ENCODE measurements at places on chromosomes 2 and 18.

GRCh38 chr18:11981543-11982366, 448 bp downstream of the IMPA2 start:
- DNase-seq, result peak; percentile 88

GRCh38 chr2:14288016-14288415, 344.5 kb upstream of the LRATD1 start:
- DNase-seq, result no peak

GRCh38 chr2:61465045-61465444, 5.8 kb downstream of the USP34 start:
- DNase-seq, result peak; percentile 1

GRCh38 chr18:43108882-43109281, 6.6 kb downstream of the RIT2 start:
- DNase-seq, result no peak

DNA sequence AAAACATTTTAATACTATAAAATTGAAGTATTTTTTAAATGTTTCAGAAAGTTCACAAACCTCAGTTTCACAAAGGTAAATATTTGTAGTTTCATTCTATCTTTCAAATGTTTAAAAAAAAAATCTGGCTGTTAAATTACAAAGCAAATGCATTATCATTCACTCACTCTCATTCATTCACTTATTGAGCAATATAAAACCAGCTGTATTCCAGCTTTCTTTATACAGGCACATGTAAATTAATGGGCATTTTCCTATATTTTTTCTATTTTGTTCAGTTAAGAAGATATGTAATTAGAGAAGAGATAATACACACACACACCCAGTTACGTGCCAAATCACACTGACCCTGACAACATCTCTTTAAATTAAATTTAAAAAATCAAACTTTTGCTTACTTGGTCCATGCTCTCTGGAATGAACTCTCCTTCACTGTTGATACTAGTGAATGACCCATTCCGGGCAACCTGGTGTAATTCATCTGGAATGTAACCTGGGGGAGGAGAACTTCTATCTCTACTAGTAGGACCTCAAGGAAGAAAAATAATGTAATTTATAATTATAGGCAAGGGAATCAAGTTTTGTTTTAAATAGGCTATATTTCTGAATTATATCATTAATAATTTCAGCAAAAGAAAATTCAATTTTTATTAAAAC, 32.5 kb upstream of the ERCC3 start:
- DNase-seq, result no peak

GRCh38 chr2:127913808-127914457, 28.2 kb upstream of the AMMECR1L start:
- no peak for DNase-seq

GRCh38 chr2:181203916-181204315, 223.5 kb downstream of the UBE2E3 start:
- DNase-seq, result no peak

GRCh38 chr2:85505551-85506238, 33.3 kb upstream of the MAT2A start:
- DNase-seq, result no peak

GRCh38 chr18:51194604-51195003, 2.9 kb downstream of the MEX3C start:
- DNase-seq, result no peak

- DNase-seq, result no peak
Observed at GRCh38 chr2:225920621-225921220, 521.2 kb downstream of the NYAP2 start.

GRCh38 chr2:36088716-36089328, 266.8 kb upstream of the CRIM1 start:
- DNase-seq, result peak; percentile 68

- DNase-seq, result peak; percentile 93
Observed at GRCh38 chr2:119544075-119544938, at the start of gene CFAP221. Gene CFAP221 (plus strand): TSS chr2:119544449. CDS start chr2:119546132, 1,683 bp downstream.

GRCh38 chr2:79005216-79005615, 20.3 kb upstream of the REG3G start:
- DNase-seq, result no peak

DNA sequence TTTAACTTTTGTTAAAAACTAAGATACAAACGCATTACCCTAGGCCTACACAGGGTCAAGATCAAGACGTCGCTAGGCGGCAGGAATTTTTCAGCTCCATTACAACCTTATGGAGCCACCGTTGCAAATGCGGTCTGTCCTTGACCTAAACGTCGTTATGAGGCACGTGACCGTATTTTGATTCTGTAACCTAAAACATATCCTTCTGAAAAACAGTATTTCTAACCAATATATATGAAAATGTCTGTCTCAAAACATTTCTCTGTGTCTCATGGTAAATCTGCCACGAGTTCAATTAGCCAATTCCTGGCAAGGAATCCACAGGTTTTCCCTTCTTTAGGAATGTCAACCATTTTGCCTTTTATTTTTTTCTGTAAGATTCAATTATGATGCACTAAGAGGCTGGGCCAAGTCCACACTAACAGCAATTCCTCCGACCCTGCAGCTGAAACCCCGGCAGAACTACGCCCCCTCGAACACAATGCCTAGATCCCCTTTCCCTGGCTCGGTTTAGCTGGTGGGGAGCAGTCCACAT, 1.7 kb downstream of the RTN4 start:
- peak; percentile 54 for DNase-seq

- DNase-seq, result no peak
Observed at GRCh38 chr2:240858871-240859270, 9.8 kb upstream of the AGXT start.

DNA sequence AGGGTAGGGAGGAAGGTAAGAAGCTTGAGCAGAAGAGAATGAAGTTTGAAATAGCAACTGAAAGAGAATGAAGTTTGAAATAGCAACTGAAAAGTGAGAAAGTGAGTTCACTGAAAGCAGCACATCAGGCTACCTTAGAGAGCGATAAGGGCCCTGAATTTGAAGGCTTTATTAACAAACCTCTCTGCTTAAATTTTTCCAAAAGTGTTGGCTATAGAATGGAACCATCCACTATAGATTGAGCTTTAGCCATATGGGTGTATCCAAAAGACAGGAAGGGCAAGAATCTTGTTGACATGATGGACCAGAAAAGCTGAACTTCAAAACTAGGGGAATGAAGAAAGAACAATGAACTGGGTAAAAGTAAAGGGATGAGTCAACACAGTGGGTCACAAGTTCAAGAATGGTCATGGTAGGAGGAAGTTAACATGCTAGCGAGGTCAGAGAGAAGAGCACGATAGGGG, 122.5 kb downstream of the ASXL3 start:
- DNase-seq, result no peak

DNA sequence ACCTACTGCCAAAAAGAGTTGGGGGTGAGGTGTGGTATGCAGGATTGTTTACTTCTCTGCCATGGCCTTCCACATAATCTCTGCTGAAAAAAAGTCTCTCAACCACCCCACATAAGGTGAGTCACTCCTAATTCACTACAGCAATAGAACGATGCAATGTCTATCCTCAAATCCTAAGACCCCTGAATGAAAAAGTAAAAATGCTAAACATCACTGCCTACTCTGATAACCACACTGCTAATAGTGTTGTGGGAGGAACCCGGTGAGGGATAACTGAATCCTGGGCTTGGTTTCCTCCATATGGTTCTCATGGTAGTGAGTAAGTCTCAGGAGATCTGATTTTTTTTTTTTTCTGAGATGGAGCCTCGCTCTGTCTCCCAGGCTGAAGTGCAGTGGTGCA, 252.5 kb downstream of the PIEZO2 start:
- DNase-seq, result no peak

GRCh38 chr18:72762515-72763122, 105.2 kb downstream of the NETO1 start:
- DNase-seq, result no peak

DNA sequence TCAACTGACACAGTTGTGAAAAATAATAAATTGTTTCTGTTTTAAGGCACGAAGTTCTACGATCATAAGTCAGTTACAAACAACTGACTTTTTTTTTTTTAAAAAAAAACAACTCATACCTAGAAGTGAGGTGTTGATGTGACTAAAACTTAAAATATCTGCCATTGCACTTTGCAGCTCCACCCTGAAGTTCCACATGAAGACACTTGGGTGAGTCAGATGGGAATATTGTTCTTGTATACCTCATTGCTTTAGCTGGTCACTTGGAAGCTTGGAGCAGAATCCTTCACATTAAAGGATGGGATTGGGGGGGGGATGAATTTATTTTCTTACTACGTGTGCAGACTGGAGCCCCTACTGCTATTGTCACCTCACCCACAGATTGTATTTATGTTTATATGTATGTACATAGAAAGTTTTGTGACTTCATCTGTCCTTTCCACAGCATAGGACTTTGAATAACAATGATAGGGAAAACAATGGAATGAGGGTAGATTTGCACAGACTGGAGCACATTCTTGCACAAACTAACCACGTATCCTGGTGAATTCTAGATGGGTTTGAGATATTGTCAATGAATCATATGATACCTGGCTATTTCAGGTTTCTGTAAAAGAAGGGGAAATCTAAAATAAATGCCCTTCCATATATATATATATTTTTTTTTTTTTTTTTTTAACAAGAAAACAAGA, 57.9 kb upstream of the ARHGAP15 start:
- no peak for DNase-seq

- no peak for DNase-seq
Observed at GRCh38 chr2:219129589-219129988, 31.0 kb downstream of the NHEJ1 start.

DNA sequence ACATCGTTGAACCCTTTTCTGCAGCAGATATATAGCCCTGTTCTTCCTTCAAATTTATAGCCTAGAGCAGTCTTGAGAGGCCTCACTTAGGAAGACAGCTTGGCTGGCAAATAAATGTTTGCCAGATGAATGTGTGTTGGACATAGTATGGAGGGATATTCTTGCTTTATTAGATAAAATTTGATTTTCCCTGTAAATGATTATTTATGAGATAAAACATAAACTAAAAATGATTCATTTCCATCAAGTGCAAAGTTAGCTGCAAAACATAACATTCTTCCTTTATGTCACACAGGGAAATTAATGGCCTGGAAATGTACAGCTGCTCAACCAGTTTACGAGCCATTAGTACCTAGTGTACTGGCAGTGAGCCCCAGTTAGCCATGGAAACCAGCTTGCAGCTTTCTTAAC, 82.5 kb downstream of the LIMS1 start:
- DNase-seq, result no peak

GRCh38 chr2:176774766-176775451, 437.7 kb upstream of the HNRNPA3 start:
- DNase-seq, result no peak

- no peak for DNase-seq
Observed at GRCh38 chr2:236935083-236935482, 150.6 kb upstream of the COPS8 start.

GRCh38 chr2:111184725-111185310, 64.1 kb downstream of the BCL2L11 start:
- no peak for DNase-seq

DNA sequence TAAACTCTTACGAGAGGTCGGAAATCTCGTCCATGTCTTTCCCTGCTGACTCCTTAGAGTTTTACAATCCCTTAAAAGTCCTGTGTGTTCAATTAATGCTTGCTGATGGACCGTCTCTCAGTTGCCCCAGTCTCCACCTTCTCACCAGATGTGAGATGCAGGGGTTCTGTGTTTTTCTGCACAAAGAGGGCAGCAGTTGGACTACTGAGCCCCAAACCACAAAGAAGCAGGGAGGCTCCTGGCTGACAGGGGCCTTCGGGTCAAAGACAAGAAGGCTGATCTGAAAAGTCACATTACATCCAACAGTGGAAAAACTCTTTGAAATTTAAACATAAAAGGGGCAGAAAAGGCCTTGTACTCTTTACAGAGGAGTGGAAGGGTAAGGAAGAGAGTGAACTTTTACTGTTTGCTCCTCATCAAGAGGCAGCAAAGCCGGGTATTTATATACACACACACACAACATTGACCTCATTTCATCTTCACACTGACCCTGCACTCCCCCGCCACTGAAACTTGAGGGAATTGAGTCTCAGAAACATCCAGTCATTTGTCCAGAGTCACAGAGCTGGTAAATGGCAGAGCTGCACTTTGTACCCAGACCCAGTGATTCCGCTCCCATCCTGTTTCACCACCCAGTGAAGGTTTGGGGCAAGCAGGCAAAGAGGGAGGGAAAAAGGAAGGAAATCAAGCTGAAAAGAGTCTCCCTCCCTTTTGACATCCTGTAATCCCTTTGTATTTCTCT, 23.7 kb downstream of the MRPL33 start:
- peak; percentile 26 for DNase-seq

- DNase-seq, result no peak
Observed at GRCh38 chr2:104965900-104966299, 72.0 kb upstream of the MRPS9 start.

GRCh38 chr2:236998236-236998635, 87.5 kb upstream of the COPS8 start:
- no peak for DNase-seq
